CD8-positive, alpha-beta T cell (primary cell): ENCODE measurements at places on chromosomes 5 and 9.

DNA sequence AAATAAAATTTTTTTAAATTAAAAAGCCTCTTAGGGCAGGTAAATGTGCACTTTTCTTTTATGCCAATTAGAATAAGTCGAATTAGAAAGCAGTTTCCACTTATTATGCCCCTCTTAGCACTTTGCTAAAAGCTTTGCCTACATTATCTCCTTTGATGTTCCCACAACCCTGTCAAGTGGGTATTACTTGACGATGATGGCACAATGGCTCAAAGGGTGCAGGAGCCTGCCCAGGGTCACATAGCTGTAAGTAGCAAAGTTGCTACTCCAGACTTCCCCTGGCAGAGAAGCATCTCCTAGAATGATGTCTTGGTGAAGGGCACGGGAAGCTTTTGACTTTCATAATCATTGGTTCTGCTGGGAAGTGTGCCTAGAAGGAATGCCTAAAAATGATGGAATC lies 18.4 kb upstream of the IQGAP2 start:
- DNase-seq = no peak

- no peak for DNase-seq
These were observed 40.4 kb upstream of the MAN2A1 start for GRCh38 chr5:109649318-109649717.

- no peak for DNase-seq
These were observed at the start of gene FCN1 for GRCh38 chr9:134917431-134918373. Gene FCN1, minus strand, starts transcription at chr9:134917912. Its CDS starts 41 bp downstream, at chr9:134917871.

DNA sequence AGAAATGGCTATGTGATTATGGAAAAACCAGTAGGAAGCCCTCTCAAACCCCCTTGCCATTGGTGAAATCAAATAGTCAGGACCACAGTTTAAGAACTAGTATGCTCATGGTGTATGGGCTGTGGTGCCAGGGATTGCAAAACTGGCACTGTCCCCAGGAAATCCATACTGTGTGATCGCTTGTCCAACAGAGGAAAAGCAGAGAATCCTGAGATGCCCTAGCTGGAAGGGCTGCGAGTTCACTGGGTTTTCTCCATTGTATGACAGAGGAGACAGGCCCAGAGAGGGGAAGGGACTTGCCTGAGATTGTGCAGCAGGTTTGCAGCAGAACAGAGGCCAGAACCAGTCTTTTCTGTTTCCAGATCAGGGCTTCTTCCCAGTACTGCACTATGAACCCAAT lies 12.5 kb downstream of the SEC61B start:
- no peak for DNase-seq

DNA sequence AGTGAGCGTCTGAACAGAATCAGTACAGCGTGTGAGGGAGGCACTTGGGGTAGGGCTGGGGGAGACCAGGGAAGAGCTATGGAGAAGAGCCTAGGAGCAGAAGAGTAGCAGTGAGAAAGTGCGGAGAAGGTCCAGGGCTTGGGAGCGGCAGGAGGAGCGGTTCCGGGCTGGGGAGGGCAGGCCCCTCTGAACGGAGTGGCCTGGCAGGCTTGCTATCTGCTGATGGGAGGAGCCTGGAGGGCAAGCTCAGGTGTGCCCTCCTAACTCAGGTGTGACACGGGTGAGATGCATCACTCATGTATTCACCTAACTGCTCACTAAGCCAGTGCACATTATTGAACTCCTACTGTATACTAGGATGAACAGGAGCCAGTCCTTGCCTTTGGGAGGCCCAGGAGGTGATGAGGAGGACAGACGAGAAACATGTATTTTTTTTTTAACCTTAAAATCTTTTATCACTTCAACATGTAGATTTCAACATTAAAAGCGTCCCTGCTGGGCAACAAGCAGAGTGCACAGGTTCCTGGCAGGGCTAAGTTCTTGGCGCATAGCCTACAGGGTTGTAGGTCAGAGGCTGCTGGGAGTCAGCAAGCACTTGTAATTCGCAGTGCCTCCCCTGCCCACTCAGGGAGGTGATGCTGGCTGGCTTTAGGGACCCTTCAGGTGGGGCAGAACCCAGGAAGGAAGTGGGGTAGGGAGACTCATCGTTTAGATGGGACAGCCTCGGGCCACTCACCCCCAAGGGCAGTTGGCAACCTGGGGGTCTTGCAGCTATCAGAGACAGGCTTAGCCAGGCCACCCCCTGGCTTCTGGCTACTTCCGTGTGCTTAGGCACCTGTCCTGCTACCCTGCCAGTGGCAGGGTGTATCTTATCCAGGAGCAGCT lies 55.5 kb downstream of the TMOD1 start:
- no peak for DNase-seq

DNA sequence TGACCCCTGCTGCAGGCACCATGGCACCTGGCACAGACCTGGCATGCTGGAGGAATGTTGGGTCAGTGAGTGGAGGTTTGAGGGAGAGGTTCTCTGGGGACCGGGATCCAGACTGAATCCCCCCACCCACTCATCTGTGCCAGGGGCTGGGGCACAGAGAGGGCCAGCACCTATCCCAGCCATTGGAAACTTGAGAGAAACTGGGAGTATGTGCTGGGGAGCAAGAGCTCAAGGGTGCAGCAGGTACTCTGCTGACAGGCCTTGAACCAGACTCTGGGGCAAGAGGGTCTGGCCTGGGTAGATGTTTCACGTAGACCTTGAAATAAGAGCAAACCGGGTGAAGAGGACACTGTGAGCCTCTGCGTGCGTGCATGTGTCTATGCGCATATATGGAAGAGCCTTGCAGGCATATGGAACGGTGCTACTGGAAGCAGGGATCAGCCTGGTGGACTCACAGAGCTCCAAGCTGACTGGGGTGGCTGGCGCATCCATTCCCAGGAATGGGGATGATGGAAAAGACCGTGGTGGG lies 8.8 kb downstream of the FGF18 start:
- no peak for DNase-seq

DNA sequence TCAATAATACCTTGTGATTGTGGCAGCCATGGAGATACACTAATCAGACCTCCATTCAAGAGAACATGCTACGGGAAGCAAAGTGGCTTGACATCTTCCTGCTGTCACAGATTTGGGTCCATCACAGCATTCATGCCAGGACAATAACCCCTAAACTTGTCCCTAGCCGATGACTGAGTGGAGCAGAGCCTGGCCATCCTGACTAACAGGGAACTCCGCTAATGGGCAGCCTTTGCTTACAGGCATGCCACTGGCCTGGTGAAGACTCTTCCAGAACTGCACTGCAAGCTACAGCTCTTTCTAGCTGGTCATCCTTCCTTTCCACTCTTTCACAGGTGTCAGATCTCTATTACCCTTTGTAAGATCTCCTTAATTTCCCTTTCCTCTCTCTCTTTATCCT lies 16.0 kb downstream of the FAM174A start:
- no peak for DNase-seq

DNA sequence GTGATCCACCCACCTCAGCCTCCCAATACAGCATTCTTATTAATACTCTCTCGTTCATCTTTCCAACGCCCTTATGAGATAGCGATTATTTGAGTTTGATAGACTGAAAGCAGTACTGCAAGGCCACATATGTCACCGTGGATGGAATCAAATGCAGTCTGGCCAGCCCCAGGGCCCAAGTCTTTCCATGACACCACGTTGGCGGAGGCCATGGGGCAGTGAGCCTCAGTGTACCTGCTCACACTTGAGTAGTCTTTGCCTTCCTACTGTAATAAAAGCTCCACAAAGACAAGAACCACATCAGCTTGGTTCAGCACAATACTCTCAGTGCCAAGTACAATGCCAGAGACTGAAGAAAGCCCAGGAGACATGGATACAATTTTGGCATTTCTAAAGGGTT lies 88.5 kb downstream of the TTLL11 start:
- no peak for DNase-seq

DNA sequence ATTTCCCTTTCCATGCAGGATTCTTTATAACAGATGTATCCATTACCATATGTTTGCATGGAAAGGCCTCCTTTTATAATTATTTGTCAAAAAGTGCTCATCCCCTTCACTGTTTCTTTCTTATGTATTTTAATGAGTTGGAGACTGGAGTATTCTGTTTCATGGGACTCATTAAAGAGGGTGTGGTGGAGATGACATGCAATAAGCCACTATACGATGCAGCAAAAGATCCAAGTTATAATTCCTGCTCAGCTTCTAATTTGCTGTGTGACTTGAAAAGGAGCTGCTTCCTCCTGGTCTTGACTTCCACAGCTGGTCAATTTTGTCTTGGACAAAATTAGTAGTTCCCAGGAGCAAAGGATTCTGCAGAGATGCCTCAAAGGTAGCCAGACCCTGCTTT lies 13.9 kb downstream of the SGCD start:
- DNase-seq = no peak

GRCh38 chr5:100505984-100506670 lies 29.0 kb upstream of the FAM174A start:
- no peak for DNase-seq

GRCh38 chr5:139739150-139739974 lies 56.2 kb upstream of the PSD2 start:
- DNase-seq = no peak

- DNase-seq = no peak
These were observed 3.3 kb upstream of the CXXC5 start for GRCh38 chr5:139644646-139645429.

DNA sequence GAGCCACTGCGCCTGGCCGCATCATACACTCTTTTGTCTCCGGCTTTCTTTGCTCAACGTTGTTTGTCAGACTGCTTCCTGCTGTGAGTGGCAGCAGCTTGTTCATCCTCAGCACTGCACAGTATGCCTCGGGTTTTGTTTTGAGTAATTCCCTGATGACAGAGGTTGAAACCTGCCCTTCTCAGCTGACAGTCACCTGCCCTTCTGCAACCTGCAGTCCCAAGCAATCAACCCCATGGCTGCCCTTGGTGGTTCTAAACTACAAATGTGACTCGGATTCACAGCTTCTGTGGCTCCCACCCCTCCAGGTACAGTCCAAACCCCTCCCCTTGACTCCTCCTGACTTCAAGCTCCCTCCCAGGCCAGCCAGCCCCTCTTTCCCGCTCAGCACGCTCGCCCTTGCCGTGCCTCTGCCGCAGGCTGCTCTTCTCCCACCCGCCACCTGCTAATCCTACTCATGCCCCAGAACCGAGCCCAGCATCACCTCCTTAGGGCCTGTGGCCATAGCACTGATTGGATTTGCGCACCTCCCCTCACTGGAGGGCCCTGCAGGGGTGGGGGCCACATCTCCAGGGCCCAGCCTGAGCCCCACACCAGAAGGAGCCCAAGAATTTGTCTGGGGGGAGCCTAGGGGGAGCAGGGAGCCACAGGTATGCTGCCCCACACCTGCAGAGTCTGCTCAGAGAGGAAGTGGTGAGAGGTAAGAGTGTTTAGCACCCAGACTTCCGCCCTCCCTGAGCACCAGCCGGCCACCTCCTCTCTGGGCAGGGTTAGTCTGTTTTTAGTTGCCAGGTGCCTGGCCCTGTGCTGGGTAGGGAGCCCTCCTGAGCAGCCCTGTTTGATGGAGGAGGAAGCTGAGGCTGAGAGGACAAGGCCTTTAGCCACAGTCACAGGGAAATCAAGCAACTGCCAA lies 10.1 kb downstream of the EEIG1 start:
- DNase-seq = peak; percentile 65

GRCh38 chr9:115922444-115922843 lies 231.1 kb upstream of the PAPPA start:
- no peak for DNase-seq

- DNase-seq = no peak
These were observed 377.6 kb downstream of the DNAH5 start for GRCh38 chr5:13566871-13567339.

DNA sequence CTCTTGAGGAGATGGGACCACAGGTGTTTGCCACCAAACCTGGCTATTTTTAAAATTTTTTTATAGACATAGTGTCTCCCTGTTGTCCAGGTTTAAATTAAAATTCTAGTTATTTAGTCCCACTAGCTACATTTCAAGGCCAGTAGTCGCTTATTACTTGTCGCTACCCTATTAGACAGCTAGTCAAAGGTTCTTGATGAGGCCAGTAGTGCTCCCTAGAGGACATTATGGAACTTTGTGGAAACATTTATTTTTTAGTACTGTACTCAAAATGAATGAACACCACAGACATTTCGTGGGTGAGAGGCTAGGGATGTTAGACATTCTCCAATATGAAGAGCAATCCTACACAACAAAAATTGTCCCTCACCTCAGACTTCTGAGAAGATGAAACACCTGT lies 14.4 kb upstream of the GRXCR2 start:
- DNase-seq = no peak

DNA sequence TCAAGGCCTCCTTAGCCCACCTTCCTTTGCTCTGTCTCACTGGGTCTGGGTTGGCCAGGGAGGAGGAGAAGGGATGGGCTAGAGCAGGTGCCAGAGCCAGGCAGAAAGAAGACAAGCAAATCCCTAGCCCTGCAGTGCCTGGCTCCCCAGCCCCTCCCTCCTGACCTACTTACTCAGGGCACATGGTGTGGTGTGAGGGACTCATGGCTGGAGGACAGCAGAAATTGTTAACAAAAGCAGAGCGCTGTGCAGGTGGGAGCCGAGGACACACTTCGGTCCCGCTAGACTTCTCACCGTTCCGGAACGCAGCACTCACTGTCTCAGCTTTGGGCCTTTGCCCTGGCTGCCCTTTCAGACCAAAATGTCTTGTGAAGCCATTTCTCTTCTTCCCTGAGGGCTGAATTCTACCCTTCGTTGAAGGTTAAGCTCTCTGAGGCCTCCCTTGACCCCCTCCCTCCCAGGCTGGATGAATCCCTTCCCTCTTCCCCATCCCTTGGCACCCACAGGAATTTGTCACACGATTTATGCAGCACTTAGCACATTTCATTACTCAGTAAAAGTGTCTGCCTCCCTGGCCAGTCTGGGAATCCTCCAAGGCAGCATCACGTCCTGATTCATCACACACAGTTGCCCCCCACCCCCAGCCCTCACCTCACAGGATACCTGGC lies 263.9 kb upstream of the TRPC7 start:
- no peak for DNase-seq

- DNase-seq = no peak
These were observed 6.1 kb upstream of the CACFD1 start for GRCh38 chr9:133453651-133454050.

- DNase-seq = no peak
These were observed 37.6 kb upstream of the EIF4EBP3 start for GRCh38 chr5:140509898-140510297.

DNA sequence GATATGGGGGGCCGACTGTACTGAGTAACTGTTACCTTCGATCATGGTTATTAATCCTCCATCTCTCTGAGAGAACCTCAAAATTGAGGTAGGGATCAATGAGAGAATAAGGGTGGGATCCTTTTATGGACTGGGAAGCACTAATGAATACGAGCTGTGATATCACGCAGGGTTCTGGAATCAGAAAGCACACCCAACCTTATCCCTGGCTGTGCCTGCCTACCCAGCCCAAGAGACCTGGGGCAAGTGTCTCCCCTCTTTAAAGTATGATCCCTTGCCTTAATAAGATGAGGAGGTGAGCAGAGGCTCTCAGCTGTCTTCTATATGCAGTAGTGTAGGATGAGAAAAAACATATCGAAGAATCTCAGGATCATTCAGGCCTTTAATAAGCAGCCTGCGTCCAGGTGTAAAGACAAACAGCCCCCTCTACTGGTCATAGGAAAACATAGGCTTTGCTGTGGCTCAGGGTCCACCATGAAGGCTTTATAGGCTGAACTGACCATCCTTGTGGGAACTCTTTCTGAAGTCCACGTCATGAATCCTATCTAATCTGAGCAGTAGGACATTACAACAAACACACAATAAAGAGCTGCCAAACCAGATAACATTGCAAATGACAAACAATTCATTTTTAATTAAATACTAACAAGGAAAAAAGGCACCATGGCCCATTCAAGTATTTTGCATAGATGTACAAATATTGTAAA lies 16.8 kb downstream of the NIPAL4 start:
- DNase-seq = no peak
